ENCODE measurements at places on chromosomes 3 and 15. TPM values are rescaled to one million over a fixed set of nuclear protein-coding genes. Genes with fewer than 3 reads are reported as not detected.

CACNA1D gene
- total RNA-seq, result 0.75 TPM

ENTPD3 gene
- total RNA-seq, result 0.12 TPM

SLC49A4 gene
- total RNA-seq, result 19.9 TPM

TFDP2 gene
- 80.9 TPM for total RNA-seq

HDAC11 gene
- 28.8 TPM for total RNA-seq

APBA2 gene
- 0.40 TPM for total RNA-seq

NRROS gene
- total RNA-seq, result 23.8 TPM

AP4E1 gene
- total RNA-seq, result 7.0 TPM

FANCD2OS gene
- total RNA-seq, result not detected

P3H2 gene
- 24.8 TPM for total RNA-seq

GOLGA8S gene
- total RNA-seq, result 0.22 TPM

CGNL1 gene
- total RNA-seq, result 40.0 TPM

CORO2B gene
- total RNA-seq, result 3.5 TPM

AP3B2 gene
- 0.47 TPM for total RNA-seq

WWTR1 gene
- total RNA-seq, result 39.3 TPM

SLC12A1 gene
- total RNA-seq, result not detected

GRM7 gene
- total RNA-seq, result not detected

OTOL1 gene
- not detected for total RNA-seq

AADACL2 gene
- total RNA-seq, result 1.4 TPM

ANKDD1A gene
- total RNA-seq, result 0.42 TPM

CCDC54 gene
- total RNA-seq, result not detected

CYP11A1 gene
- total RNA-seq, result 0.85 TPM

PLSCR5 gene
- total RNA-seq, result not detected

C3orf33 gene
- 8.8 TPM for total RNA-seq

ROPN1 gene
- not detected for total RNA-seq

GLDN gene
- 9.4 TPM for total RNA-seq

A4GNT gene
- total RNA-seq, result not detected

PP2D1 gene
- total RNA-seq, result not detected

CYP1A2 gene
- not detected for total RNA-seq

PAQR9 gene
- total RNA-seq, result 12.9 TPM

All from heart left ventricle (tissue), 16 donors.